ENCODE measurements at places on chromosomes 7 and 10.

GRCh38 chr7:15005672-15006071 is 103.1 kb upstream of the DGKB start:
- DNase-seq, result no peak

GRCh38 chr10:123571978-123572377 is 94.2 kb upstream of the GPR26 start:
- DNase-seq, result no peak

GRCh38 chr7:7103343-7104313 is 78.7 kb upstream of the C1GALT1 start:
- peak; percentile 80 for DNase-seq

GRCh38 chr10:123327896-123328295 is 173.7 kb downstream of the BUB3 start:
- no peak for DNase-seq

DNA sequence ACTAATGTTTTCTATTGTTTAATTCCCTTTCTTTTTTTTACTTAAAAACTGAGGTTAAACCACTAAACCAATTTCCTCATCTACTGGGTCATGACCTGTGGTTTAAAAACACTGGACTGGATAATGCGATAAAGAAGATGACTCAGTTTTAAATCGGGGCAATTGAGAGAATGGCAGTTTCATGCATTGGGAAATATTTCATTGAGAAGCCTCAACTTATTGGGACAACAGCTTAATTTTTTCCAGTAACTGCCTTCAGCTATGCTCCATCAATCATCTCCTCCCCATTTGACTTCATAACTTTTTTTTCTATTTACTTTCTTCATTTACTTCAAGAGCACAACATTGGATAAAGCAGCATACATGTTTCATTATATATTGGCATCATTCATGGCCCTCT is 61.8 kb upstream of the MET start:
- DNase-seq, result no peak

DNA sequence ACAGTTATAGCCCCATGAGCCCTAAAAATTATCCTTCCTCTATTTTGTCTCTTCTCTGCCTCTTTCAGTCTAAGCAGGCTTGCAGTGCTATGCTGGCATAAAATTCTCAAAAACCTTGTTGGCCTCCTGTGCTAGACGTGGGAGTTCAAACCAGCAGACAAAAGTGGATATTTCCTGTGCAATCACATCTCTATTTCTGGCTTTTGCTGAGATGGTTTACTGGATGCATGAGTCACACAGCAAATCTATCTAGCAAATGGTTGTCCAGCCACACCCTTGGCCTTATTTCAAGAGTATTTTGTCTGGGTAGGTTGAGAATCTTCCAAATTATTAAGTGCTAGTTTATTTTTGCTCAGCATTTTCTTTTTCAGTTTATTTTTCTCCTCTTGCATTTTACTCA is 370.8 kb downstream of the CDC14C start:
- peak; percentile 2 for DNase-seq

GRCh38 chr10:63388421-63389031 is 77.3 kb downstream of the JMJD1C start:
- DNase-seq, result no peak

- DNase-seq, result no peak
Observed at GRCh38 chr7:1703441-1703840, 33.4 kb downstream of the ELFN1 start.

GRCh38 chr10:15719049-15719898 is 448 bp downstream of the ITGA8 start:
- no peak for DNase-seq

DNA sequence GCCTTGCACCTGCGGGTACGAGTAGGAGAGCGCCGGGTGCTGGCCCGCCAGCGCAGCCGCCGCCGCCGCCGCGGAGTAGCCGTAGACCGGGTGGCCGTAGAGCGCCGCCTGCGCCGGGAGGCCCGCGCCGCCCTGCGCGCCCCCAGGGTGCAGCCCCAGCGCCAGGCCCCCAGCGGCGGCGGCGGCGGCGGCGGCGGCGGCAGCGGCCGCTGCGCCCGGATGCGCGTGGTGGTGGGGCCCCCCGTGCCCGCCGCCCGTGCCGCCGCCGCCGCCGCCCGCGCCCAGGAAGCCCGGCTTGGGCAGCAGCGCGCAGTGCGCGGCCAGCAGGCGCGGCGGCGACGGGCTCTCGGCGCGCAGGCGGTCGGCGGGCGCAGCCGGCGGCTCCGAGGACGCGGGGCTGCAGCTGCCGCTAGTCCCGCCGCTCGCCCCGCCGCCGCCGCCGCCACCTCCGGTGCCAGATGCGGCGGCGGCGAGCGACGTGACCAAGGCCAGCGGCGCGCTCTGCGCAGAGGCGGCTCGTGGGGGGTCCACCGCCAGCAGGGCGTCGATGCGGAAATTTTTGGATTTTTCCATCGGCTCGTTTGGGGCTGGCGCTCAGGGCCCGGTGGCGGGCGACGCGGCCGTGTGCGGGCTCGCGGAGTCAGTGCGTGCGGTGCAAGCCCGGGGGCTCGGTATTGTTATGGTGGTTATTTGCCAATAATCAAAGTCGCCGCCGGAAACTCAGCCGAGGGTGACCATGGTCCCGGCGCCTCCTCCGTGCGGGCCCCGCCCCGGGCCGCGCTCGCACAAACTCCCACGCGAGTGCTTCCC is 480 bp downstream of the MNX1 start:
- DNase-seq, result peak; percentile 40

- DNase-seq, result no peak
Observed at GRCh38 chr7:134903073-134903790, 83.1 kb upstream of the AGBL3 start.

DNA sequence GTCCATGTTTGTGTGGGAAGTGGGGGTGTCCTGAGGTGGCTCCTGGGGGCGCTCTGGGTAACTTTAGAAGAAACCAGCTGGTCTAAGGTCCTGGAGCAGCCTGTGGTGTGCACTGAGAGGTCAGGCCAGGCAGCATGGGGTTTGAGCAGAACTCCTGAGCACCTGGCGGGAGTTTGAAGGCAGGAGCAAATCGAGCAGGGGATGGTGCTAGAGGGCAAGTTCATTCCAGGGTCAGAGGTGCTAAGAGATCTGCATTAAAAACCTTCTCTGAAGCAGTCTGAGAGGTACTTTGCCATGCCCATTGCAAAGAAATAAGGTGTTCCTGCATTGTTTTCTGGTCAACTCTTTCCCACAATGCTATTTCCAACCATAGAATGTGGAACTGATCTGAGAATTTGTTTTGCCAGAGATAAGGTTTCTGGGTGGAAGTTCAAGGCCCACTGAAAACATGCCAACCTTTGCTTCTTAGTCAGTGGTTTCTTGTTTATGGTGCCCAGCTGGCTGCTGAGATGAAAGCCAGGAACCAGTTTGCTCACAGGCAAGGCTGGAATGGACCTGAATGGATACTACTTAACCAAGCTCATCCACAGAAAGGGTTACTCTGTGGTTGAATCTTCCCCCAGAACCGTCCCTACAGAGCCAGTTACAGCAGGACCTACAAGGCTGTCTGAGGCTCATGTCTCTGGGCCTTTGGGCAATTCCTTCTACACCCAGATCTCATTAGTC is 136.3 kb upstream of the TMEM72 start:
- DNase-seq, result no peak

- no peak for DNase-seq
Observed at GRCh38 chr7:66255534-66256100, 50.5 kb downstream of the TPST1 start.

GRCh38 chr10:69045441-69046300 is 42.2 kb upstream of the SRGN start:
- DNase-seq, result no peak

- DNase-seq, result peak; percentile 81
Observed at GRCh38 chr10:87093632-87094372, 841 bp downstream of the GLUD1 start.

GRCh38 chr7:4050126-4050660 is 631.9 kb upstream of the FOXK1 start:
- no peak for DNase-seq

- peak; percentile 78 for DNase-seq
Observed at GRCh38 chr10:79067241-79068202, 1.2 kb upstream of the ZMIZ1 start.

DNA sequence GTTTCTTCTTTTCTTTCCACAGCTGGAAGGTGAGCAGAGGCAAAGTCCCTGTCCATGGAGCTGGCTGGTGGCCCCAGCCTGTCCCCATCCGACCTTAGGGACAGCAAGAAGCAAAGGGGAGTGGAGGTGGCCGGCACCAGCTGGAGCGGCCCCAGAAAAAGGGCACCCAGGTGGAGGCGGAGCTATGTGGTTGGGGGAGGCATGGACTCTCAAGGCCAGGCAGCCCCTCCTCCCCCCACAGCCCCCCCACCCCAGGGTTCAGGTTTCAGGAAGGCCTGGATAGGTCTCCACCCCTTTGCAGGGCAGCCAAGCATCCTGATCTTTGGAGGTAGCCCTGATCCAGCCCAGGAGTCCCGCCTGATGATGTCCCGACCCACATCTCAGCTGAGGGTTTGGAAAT is at the start of gene SSC4D:
SSC4D (minus strand) TSS at position 161 of the 400 bp plus-strand sequence. CDS start 5,258 bp downstream, outside the sequence.
- DNase-seq, result no peak

GRCh38 chr10:88062385-88062784 is 199.0 kb downstream of the PTEN start:
- DNase-seq, result no peak

DNA sequence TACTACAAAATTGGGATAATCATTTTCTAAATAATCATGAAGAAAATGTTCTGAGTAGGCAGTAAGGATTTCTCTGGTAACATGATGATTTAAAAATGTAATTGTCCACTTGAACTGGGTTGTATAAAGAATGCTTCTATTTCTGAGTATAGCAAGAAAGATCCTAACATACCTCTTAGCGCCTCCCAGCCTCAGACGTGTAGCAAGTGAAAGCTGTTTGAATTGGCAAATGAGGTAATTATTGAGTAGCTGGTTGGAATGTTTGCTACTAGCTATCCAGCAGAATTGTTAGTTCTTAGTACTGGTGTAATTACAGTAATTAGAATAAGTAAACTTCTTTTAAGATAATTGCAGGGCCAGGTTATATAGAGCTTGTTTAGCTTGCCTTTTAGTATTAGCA is 47.9 kb downstream of the SEPTIN7 start:
- DNase-seq, result no peak

DNA sequence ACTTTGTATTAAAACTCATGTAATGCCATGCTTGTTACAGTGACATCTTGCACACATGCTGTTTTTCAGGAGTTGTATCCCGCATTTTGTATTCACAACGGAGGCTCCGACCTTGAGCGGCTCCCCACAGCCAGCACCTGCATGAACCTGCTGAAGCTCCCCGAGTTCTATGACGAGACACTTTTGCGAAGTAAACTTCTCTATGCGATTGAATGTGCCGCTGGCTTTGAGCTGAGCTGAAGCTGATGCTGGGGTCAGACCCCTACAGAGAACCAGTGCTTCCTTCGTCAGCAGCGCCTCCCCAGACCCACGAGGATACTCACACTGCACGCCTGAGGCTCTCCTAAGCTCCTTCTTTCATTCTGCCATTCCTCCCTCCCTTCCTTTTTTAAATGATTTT is 69.3 kb upstream of the DNAJB6 start:
- DNase-seq, result no peak

- no peak for DNase-seq
Observed at GRCh38 chr7:84939888-84940287, 247.0 kb downstream of the SEMA3D start.

DNA sequence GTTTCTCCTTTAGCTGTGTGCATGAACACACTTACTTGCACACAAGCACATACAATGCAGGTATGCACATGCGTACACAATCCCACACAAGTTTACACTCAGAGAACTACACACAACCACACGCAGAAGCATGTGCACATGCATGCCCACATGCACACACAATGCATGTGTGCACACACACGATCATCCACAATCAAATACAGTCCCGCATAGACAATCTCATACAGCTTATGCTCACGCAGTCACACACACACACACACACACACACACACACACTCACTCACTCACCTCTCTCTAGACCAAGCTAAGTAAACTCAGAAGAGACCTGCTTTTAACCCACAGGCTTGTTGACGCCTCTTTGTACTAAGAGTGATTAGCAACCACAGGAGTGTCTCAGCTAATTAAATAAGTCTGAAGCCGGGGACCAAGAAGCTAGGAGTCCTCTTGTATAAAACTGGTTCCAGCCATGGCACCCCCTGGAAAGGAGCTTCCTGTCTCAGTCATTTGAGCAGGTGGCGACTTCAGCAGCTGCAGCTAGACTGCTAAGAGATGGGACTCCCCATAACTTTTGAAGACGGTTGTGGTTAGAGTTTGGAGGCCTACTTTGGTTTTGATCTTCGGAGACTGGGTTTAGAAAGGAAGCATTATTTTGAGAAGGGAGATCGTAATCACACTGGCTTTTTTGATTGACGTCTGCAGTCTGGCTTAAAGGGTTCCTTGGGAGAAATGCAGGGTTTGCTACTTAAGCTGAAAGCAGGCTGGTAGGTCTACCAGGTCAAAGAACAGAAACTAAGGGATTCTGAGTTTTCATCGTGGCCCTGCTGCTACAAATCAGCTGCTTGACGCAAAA is 82.3 kb upstream of the ADRB1 start:
- DNase-seq, result no peak

- DNase-seq, result no peak
Observed at GRCh38 chr7:147276783-147277370, 1160.3 kb downstream of the CNTNAP2 start.

DNA sequence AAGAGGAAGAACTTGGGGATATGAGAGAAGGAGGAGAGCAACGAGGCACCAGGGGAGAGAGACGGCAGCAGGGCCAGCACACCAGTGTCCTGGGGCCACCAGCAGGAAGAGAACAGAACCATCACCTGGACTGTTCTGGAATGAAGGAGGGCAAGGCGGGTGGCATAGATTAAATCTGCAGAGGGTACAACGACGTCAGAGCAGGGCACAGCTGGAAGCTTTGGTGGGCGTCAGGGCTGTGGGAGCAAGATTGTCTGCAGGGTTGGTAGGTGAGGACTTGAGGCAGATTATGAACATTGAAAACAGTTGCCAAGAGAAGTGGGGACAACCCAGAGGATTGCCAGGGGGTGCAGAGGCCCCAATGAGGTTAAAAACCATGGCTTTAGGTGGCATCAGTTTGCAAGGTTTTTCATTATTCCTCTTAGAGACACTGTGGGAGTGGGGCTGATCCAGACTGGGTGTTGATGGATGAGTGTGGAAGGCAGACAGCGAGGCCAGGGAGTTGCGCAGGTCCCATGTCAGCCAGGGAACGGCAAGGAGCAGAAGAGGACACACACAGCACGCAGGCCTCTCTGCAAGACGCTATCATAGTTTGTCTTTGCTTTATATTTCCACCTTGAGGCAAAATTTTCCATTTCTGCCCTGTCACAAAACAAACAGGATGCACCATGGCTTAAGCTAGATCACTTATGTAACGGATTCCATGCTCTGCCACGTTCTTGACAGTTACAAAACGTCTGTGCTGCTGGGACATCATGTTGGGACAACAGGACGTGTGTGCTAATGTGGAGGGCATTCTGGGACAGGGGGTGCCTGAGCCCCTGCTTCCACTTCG is 52.5 kb upstream of the LEP start:
- no peak for DNase-seq

- no peak for DNase-seq
Observed at GRCh38 chr10:606762-607544, 82.5 kb downstream of the DIP2C start.

DNA sequence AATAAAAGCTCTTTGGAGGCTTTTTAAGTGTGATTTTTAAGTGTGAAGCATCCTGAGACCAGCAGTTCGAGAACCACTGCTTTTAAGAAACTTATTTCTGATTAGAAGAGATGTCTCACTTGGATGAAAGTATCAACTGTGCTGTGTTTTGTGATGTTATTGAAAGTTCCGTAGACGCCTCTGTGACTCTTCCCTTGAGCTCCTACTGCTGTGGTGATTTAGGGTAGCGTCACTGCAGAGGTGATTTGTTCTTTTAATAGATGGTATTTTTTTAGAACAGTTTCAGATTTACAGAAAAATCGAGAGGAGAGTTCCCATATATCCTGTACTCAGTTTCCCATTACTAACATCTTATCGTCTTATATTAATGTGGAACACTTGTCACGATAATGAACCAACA is 29.5 kb downstream of the FBH1 start:
- no peak for DNase-seq

Data from RKO (cell line).